Bronchus fibroblast of lung (primary cell): ENCODE measurements at places on chromosomes 16 and 17. TPM values are rescaled to one million over a fixed set of nuclear protein-coding genes. Genes with fewer than 3 reads are reported as not detected.

Gene MT4
- total RNA-seq = not detected in 2 replicates

Gene CFAP119
- 2.7 and 6.2 TPM in 2 replicates for total RNA-seq

Gene ABCC11
- under 0.01 TPM in 1 of 2 replicates, not detected in the other for total RNA-seq

Gene EFCAB5
- not detected in 2 replicates for total RNA-seq

Gene CCL23
- total RNA-seq = not detected in 2 replicates

Gene TMEM220
- 2.9 and 3.1 TPM in 2 replicates for total RNA-seq

Gene TLCD3B
- total RNA-seq = 0.15 and 0.34 TPM in 2 replicates

Gene AFMID
- 29.4 and 33.5 TPM in 2 replicates for total RNA-seq

Gene TLCD2
- total RNA-seq = 1.0 TPM in 2 replicates

Gene TP53TG3B
- not detected in 2 replicates for total RNA-seq

Gene MAPK8IP3
- 20.0 and 22.4 TPM in 2 replicates for total RNA-seq

Gene NEUROD2
- total RNA-seq = not detected in 2 replicates

Gene ABCA10
- total RNA-seq = under 0.01 TPM in 2 replicates

Gene PRSS33
- total RNA-seq = not detected in 2 replicates

Gene ADAM11
- total RNA-seq = 0.45 and 0.50 TPM in 2 replicates
